Stimulated activated CD4-positive, alpha-beta T cell treated with anti-CD3 and anti-CD28 coated beads, Interleukin-2, amount 100 ng/mL, for 48 hours (primary cell): ENCODE measurements at places on chromosomes 11 and 22.

DNA sequence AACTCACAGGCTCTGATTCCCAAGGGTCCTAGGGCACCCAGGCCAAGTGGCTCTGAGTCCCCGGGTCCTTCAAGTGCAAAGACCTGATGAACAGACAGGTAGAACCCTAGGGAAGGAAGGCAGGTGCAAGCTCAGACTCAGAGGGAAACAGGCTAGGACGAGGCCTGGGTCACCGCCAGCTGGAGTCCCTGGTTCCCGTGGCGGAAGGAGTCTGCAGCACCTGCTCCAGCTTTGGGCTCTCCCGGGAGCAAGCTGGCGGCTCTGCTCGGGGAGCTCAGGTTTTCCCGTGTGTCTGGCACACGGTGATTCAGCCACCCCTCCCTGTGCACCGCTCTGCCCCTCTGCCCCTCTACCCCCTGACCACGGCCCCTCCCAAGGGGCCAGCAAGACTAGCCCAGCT lies 59.8 kb downstream of the WNT7B start:
- DNase-seq: no peak

DNA sequence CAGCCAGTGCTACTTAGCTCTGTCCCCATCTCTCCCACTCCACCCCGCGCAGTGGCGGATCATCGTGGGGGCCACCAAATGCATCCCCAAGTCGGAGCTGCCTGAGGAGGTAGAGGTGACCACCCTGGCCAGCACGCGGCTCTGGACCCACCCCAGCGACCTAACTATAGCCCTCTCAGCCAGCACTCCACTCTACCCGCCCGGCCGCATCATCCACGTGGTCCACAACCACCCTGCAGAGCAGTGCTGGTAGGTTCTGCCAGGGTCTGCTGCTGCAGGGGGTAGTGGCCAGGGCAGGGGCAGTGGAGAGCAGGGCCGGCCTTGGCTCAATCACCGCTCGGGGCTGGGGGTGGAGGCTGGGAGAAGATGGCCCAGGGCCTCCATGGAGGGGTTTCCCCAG lies 13.0 kb upstream of the MYRF start:
- no peak for DNase-seq

DNA sequence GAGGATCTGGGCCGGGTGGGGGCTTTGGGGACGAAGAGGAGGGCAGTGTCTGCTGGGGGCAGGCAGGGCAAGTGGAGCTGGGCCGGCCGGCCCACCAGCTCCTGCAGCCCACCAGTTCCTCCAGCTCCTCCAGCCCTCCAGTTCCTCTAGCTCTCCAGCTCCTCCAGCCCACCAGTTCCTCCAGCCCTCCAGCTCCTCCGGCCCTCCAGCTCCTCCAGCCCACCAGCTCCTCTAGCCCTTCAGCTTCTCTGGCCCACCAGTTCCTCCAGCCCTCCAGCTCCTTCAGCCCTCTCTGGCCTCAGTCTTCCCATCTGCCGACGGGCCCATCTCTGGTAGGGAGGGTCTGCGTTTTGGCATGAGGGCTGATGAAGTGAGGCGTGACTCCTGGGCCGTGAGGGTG lies 9.2 kb upstream of the CCDC188 start:
- no peak for DNase-seq

DNA sequence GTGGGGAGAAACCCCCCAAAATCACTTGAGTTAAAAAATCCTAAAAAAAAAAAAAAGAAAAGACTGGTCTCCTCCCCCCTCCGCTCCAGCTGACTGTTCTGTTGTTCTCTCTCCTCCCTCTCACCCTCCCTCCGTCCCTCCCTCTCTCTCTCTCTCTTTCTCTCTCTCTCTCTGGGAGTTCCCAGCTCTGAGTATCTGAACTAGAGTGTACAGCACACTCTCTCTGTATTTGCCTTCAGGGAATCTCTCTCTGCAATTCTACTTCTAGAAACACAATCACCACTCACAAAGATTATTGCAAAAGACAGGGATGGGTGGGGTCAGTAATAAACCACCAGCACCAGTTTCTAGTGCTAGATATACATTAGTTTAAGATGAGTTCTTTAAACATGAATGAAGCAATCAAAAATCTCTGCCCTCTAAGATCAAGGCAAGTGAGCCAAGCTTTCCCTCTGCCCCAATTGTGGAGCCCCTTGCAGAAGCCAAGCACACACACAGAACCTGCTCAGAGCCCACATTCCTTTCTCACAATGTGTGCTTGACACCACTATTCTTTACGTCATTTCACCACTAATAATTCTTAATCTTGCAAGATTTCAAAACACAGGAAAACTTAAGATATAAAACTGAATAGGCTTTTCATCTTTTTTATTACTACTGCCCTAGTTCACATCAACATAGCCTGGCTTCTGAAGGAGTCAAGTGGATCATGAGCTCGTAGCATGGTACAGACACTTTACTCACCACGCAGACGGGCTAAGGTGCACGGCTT lies 133.5 kb downstream of the RBFOX2 start:
- DNase-seq: no peak

- DNase-seq: no peak
These were observed 42.3 kb downstream of the SYTL2 start for GRCh38 chr11:85768473-85769146.

- no peak for DNase-seq
These were observed 637.4 kb upstream of the API5 start for GRCh38 chr11:42674436-42674835.

GRCh38 chr11:72812967-72813739 lies 1.1 kb upstream of the ATG16L2 start:
- DNase-seq: peak; percentile 67

DNA sequence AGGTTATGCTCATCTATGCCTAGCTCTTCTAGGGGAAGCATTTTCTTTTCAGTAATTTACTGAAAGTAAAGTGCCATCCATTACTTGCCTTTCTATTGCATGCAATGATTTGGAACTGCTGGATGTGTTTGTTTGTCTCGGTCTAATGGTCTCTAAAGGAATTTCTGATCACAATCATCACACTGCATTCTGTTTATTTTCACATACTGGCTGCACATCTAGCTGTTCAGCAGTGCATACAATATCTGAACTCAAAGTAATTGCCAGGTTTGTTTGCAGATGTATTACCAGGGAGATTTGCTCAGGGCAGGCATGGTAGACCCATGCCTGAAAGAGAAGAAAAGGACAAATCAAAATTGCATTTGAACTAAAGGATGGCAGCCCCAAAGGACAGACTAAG lies 36.4 kb upstream of the CWF19L2 start:
- DNase-seq: no peak

DNA sequence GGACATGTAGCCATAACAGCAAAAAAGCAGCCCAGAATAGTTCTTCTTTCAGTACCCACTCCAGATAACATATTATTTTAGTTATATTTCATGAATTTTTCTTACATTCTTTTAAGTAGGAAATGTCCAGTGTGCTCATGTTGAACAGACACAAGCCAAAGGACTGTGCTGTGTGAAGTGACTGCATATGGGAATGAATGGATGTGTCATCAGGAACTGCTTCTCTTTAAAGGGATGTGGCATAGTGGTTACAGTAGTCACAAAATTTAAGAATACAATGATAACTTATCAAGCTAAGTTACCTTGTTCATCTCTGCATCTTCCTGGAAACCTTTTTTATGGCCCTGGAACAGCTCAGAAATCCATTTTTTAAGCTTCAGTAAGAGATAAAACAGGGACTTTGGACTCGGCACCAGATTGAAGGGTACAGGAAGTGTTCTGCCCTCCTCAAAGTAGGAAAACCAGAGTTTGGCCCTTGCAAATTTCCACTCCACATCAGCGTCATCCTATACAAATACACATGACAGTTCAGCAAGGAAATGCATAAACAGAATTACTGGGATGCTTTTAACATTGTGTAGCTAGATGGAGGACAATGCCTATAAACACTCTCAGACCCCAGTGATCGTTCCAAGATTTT lies 112.8 kb downstream of the TRPC6 start:
- DNase-seq: no peak

DNA sequence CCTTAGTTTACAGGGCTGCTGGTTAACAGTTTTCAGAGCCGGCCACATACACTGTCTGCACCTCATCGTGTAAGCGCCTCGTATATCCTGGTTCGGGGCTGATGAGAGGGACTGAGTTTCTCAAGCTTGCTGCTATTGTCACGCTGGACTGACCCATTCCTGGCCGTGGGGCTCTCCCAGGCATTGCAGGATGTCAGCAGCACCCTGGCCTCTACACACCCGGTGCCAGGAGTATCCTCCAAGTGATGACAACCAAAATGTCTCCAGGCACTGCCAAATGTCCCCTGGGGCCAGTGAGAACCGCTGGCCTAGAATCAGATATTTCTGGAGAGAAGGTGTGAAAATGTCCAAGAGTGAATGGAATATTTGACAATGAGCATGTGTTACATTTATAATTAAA lies 82.8 kb downstream of the ST3GAL4 start:
- DNase-seq: no peak

GRCh38 chr22:17672417-17672991 lies 33.9 kb downstream of the BCL2L13 start:
- no peak for DNase-seq

DNA sequence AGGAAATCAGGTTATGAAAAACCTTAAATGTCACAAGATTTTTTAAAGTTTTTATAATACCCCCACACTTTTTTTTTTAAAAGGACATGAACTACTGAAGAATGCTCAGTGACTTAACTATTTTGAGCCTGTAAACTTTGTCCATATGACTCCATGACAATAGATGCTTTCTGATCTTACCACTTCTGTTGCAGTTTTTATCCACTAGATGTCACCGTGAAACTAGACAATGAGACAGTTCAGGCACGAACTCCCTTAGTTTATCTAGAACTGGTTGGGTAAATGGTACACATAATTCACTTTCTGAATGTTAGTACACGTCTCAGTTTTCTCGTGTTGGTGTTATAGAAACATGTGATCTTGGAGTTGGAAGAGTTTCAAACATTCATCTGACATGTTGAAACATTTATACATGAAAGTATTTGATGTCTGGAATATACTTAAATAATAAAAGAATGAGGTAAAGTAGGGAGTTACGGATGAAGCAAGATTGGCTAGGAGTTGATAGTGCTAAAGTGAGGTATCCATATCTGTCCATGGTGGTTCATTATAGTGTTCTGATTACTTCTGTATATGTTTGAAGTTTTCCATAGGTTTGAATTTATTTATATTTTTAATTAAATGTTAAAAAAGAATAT lies 8.1 kb downstream of the CCDC15 start:
- DNase-seq: no peak

- no peak for DNase-seq
These were observed 114.9 kb downstream of the VPREB1 start for GRCh38 chr22:22359465-22359864.

DNA sequence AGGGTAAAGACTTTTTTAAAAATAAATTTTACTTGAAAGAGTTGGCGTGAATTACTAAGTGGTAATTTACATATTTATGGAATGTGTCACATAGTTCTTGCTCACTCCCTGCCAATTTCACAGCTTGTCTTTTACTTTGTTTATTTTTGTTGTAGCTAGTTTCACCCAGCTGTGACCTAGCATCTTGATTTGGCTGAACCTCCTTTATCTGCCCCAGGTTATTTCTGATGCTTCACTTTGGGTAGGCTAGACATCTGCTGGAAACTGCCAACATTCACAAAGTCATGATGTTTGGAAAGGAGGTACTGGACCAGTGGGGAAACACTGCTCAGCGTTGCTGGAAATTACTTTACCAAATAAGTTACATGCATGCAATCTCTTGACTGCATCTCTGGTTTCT lies 1676.0 kb upstream of the RAG2 start:
- DNase-seq: no peak

- DNase-seq: no peak
These were observed 67.8 kb upstream of the ARHGAP32 start for GRCh38 chr11:129259931-129260348.

DNA sequence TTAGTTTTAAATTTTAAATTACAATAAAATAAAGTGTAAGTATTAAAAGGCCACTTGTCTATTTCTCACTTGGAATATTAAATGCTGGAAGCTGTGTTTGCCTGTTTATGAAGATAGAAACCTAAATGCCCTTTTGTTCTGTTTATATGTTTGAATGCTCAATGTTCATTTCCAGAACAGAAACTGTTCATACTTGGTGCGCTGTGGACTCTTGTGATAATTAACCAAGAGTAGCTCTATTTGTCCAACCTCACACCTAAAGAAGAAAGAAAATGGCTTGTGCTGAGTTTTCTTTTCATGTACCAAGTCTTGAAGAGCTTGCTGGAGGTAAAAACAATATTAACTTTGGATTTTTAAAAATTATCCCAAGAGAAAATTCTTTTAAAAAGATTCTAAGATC lies 5.7 kb downstream of the C11orf54 start:
- DNase-seq: no peak

GRCh38 chr11:72735495-72736027 lies 16.6 kb downstream of the ARAP1 start:
- no peak for DNase-seq

DNA sequence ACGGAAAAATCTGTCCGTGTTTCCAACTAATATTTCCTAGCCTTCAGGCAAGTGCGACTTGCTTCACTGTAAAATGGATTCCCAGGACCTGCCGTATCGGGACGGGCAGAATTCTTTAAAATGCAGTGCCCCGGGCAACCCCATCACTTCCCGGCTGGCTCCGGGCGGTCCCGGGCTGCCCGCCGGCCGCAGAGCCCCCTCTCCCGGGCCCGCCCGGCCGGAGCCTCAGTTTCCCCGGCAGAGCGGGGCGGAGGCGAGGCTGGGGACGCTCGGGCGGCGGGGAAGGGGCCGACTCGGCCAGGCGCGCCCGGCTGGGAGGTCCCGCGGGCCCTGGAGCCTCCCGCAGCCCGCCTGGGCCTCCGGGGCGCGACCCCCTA lies 84.2 kb upstream of the WNT7B start:
- no peak for DNase-seq

- no peak for DNase-seq
These were observed 50.4 kb downstream of the ATXN10 start for GRCh38 chr22:45722006-45722405.

DNA sequence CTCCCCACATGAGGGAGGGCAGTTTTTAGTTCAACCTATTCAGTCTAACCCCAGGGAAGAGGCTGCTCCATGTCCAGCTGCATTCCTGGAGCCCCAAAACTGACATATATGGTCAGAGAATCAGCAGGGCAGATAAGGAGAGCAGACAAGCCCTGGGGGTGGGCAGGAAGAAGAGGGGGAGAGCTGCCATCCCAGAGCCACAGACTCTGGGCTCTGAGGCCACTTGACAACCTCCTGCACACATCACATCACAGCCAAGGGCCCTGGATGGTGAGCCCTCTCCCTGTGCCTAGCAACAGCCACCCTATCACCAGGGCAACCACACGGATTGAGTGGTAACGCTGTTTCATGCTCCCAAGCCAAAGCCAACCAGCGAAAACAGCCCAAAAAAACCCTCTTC lies 3.1 kb downstream of the ARHGAP1 start:
- no peak for DNase-seq

GRCh38 chr11:30000986-30001750 lies 15.7 kb downstream of the KCNA4 start:
- DNase-seq: no peak

- DNase-seq: no peak
These were observed 13.8 kb upstream of the BRSK2 start for GRCh38 chr11:1375955-1376258.

GRCh38 chr22:47041271-47042115 lies 279.0 kb downstream of the TBC1D22A start:
- DNase-seq: no peak

- no peak for DNase-seq
These were observed 6.3 kb upstream of the MYO18B start for GRCh38 chr22:25735650-25736049.
